ENCODE measurements at places on chromosomes 3 and 15. TPM values are rescaled to one million over a fixed set of nuclear protein-coding genes. Genes with fewer than 3 reads are reported as not detected.

GRCh38 chr3:123807820-123808219, 76.3 kb downstream of the MYLK start:
- no peak overlapping the region for H3K27ac ChIP-seq
- no peaks in the 10 kb centered on the region for H3K4me1 ChIP-seq
- no peak overlapping the region for H3K4me3 ChIP-seq
- H3K36me3 ChIP-seq: no peaks in the 10 kb centered on the region

DNA sequence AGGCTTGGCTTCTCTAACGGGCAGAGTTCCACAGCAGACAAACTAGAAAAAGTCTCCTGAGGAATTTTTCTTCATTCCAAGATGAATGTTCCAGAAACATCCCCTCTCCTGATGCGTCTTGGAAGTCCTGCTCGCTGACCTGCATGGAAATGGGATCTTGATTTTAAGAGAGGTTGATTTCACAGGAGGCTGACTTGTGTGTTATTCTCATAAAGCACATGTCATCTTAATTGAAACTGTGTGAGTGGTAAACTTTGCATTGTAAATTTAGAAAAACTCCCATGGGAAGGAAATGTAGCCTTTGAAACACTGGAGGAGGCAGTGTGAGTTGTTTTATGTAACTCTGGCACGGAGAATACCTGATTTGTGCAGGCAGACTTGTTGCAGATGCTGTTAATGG, 337.8 kb upstream of the NR2E3 start:
- 0 out of 2 replicates have a peak, but pooled peaks cover 2% of the 10 kb centered on the region for H3K4me1 ChIP-seq
- no peak overlapping the region for H3K27ac ChIP-seq
- no peak overlapping the region for H3K4me3 ChIP-seq

DNA sequence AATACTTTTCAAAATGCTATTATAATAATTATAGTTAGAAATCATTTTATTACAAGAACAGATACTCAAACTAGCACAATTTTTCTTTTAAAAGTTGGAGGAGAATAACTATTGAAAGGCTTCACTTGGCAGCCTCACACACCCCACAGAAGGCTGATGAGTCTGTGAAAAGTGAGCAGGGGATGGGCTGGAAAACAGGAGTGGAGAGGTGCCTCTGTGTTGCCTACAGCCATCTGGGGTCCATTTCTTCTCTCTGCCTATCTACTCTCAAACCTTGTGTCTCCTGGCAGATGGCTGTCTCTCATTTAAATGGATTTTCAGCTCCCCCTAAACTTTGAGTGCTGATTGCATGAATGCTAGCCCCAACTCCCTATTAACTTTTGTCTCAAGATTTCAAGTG, 230.8 kb downstream of the CLSTN2 start:
- H3K36me3 ChIP-seq: peaks cover 2% of the 10 kb centered on the region
- DNase-seq: no peak
- no peaks in the 10 kb centered on the region for H3K27me3 ChIP-seq

GRCh38 chr3:53795789-53796560, 50.2 kb downstream of the CHDH start:
- H3K4me3 ChIP-seq: no peak overlapping the region
- DNase-seq: no peak
- no peaks in the 10 kb centered on the region for H3K36me3 ChIP-seq
- no peaks in the 10 kb centered on the region for H3K4me1 ChIP-seq
- no peak overlapping the region for H3K27ac ChIP-seq
- H3K27me3 ChIP-seq: no peaks in the 10 kb centered on the region

GRCh38 chr3:39848365-39848764, 39.0 kb downstream of the MYRIP start:
- no peak overlapping the region for H3K27ac ChIP-seq
- no peak for DNase-seq
- no peaks in the 10 kb centered on the region for H3K27me3 ChIP-seq
- H3K4me1 ChIP-seq: no peaks in the 10 kb centered on the region

GRCh38 chr3:160097478-160097877, 108.8 kb downstream of the IL12A start:
- no peaks in the 10 kb centered on the region for H3K4me1 ChIP-seq
- H3K27ac ChIP-seq: no peak overlapping the region
- no peak for DNase-seq
- H3K27me3 ChIP-seq: no peaks in the 10 kb centered on the region
- H3K4me3 ChIP-seq: no peak overlapping the region

P3H2 gene
- total RNA-seq: 36.2 TPM

DNA sequence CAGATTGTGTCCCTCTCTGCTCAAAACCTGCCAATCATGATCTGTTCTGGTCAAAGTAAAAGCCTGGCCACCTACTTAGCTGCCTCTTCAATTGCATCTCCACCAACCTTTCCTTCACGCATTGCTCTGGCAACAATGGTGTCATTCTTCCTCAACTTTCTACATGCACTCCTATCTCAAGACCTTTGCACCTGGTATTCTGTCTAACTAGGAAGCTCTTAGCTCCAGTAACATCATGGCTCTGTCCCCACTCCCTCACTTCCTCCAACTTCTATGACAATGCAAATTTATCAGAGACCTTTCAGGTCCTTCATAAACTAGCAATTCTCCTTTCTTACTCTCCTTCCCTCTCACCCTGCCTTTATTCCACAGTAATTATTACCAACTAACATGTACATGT, 267.4 kb upstream of the ARL6 start:
- no peak for DNase-seq
- H3K4me1 ChIP-seq: no peaks in the 10 kb centered on the region
- no peak overlapping the region for H3K27ac ChIP-seq
- peaks cover 16% of the 10 kb centered on the region for H3K36me3 ChIP-seq

GHSR gene
- not detected for total RNA-seq

MED12L gene
- 22.3 TPM for total RNA-seq

- H3K27ac ChIP-seq: peak overlapping the region; percentile 88
- H3K4me1 ChIP-seq: peaks cover 52% of the 10 kb centered on the region
- DNase-seq: no peak
Observed at GRCh38 chr3:170360916-170361315, 3.4 kb downstream of the SKIL start.

DNA sequence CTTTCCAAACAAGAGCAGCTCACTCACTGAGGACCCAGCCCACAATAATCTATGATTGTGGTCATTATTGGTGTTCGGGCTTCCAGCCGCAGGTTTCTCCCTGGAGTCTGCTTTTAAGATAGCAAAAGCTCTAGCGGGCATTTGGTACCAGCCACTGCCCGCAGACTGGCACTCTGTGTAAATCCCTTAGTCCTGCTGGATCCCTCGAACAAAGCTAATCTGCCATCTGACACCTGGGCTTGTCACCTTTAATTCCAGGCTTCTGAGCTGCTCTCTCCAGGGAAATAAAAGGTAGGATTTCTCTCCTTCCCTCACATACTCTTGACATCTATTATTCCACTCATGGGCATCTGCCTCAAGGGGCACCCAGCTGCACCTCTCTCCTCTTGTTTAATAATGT, 158.7 kb downstream of the PDCD6IP start:
- no peak for DNase-seq
- no peaks in the 10 kb centered on the region for H3K27me3 ChIP-seq
- H3K4me1 ChIP-seq: peaks cover 18% of the 10 kb centered on the region
- no peak overlapping the region for H3K4me3 ChIP-seq
- H3K36me3 ChIP-seq: no peaks in the 10 kb centered on the region
- H3K27ac ChIP-seq: no peak overlapping the region

- no peak for DNase-seq
- peaks cover 85% of the 10 kb centered on the region for H3K27me3 ChIP-seq
- H3K4me3 ChIP-seq: no peak overlapping the region
- H3K4me1 ChIP-seq: peaks cover 17% of the 10 kb centered on the region
Observed at GRCh38 chr3:183527428-183528379, 27.8 kb downstream of the KLHL6 start.

IMPDH2 gene
- total RNA-seq: 452 TPM

DNA sequence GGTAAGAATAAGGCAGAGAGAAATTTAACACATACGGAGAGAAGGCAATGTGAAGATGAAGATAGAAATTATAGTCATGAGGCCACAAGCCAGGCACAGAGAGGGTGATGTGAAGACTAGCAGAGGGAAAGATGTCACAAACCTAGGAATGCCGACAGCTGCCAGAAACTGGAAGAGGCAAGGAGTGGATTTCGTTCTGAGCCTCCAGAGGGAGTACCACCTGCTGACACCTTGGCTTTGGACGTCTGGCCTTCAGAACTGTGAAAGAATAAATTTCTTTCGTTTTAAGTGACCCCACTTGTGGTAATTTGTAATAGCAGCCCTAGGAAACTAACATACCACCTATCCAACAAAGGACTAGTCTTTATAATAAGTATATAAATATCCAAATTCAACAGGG, 5.0 kb upstream of the SGO1 start:
- H3K27me3 ChIP-seq: no peaks in the 10 kb centered on the region
- no peak overlapping the region for H3K4me3 ChIP-seq
- DNase-seq: peak; percentile 13
- H3K27ac ChIP-seq: no peak overlapping the region

- peaks cover 3% of the 10 kb centered on the region for H3K27me3 ChIP-seq
- no peaks in the 10 kb centered on the region for H3K4me1 ChIP-seq
- no peak overlapping the region for H3K27ac ChIP-seq
- peaks cover 15% of the 10 kb centered on the region for H3K36me3 ChIP-seq
Observed at GRCh38 chr15:49556437-49556836, 64.2 kb downstream of the FAM227B start.

- peaks cover 5% of the 10 kb centered on the region for H3K36me3 ChIP-seq
- H3K27ac ChIP-seq: no peak overlapping the region
- peaks cover 37% of the 10 kb centered on the region for H3K4me1 ChIP-seq
- no peak for DNase-seq
Observed at GRCh38 chr3:27467545-27467944, 16.6 kb downstream of the SLC4A7 start.

GRCh38 chr15:58240191-58240932, 102.2 kb downstream of the AQP9 start:
- peaks cover 2% of the 10 kb centered on the region for H3K4me1 ChIP-seq
- H3K27ac ChIP-seq: no peak overlapping the region
- H3K4me3 ChIP-seq: no peak overlapping the region
- no peak for DNase-seq

DNA sequence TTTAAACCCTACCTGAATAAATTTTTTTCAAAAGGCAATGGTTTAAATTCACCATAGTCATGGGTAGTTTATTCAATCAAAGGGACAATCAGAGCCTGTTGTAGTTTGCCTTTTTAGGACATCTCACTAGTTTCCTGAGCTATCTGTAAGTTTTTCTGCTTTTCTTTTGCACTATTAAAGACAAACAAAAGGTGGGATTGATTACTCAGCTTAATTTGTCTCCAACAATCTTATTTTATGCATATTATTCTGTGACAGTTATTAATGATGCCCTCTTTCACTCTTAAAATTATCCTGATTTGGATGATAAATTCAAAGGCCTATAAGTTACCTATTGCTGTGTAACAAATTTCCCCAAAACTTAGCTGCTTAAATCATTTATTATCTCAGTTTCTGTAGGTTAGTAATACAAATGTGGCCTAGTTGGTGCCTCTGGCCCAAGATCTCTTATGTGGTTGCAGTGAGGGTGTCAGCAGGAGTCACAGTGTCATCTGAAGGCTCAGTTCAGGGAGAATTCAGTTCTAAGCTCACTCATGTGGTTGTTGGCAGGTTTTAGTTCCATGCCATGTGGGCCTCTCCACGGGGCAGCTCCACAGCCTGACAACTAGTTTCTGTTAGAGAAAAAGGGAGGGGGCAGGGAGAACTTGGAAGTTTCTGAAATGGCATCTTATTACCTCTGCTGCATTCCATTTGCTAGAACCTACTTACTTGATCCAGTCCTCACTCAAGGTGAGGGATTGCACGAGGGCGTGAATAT, 16.0 kb downstream of the ARMC8 start:
- H3K27me3 ChIP-seq: no peaks in the 10 kb centered on the region
- H3K27ac ChIP-seq: peak overlapping the region; percentile 78
- no peak overlapping the region for H3K4me3 ChIP-seq
- peaks cover 25% of the 10 kb centered on the region for H3K4me1 ChIP-seq

- H3K4me3 ChIP-seq: no peak overlapping the region
- no peaks in the 10 kb centered on the region for H3K27me3 ChIP-seq
- DNase-seq: no peak
- no peaks in the 10 kb centered on the region for H3K36me3 ChIP-seq
- H3K27ac ChIP-seq: no peak overlapping the region
Observed at GRCh38 chr3:33958661-33959060, 160.2 kb downstream of the PDCD6IP start.

TRPM1 gene
- 1.2 TPM for total RNA-seq

- H3K4me1 ChIP-seq: peaks cover 28% of the 10 kb centered on the region
- H3K36me3 ChIP-seq: peaks cover 66% of the 10 kb centered on the region
- DNase-seq: no peak
- H3K27me3 ChIP-seq: no peaks in the 10 kb centered on the region
Observed at GRCh38 chr15:26615188-26615926, 157.5 kb downstream of the GABRB3 start.

CCR3 gene
- not detected for total RNA-seq

DNA sequence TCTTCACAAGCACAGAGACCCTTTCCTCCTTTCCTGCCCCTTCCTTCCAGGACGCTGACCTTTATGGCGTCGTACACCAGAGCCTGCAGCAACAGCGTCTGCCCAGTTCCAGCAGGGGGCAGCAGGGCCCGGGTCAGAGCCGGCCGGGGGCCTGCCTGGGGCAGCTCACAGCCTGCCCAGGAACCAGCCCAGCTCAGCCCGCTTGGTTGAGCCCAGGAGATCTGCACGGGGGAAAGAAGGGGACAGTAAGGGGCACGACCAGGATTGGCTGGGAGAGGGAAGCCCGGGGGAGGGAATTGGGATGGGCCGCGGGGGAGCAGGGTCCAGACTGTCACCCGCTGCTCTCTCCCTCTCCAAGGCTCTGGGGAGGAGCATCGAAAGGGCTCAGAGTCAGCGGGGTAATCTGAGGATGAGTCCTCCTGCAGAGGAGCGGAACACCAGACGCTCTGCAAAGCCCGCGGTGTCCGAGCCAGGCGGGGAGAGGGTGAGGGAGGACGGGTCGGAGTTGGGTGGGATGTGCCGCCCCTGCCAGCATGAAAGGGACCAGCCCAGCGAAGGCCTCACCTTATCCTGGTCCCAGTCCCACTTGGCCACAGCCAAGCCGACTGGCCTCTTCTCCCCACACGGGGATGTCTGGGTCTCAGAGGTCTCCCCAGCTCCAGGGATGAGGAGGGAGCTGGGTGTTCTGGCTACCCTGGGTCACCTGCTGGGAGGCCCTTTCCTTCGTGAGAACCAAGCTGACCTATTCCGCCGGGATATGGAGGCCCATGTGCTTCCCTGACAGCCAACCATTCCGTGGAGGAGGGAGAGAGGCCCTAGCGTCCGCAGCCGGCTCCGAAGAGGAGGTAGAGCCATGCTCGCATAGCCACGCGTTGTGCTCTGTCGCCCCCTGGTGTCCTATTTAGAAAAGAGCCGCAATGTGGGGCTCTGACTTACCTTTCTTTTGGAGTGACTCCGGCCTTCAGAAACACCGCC, 7.4 kb upstream of the IGDCC3 start:
- H3K4me1 ChIP-seq: peaks cover 24% of the 10 kb centered on the region
- H3K27ac ChIP-seq: no peak overlapping the region
- peaks cover 12% of the 10 kb centered on the region for H3K36me3 ChIP-seq
- peaks cover 3% of the 10 kb centered on the region for H3K27me3 ChIP-seq

Measured in WTC11 (cell line).